ENCODE measurements at places on chromosomes 11 and 22.

DNA sequence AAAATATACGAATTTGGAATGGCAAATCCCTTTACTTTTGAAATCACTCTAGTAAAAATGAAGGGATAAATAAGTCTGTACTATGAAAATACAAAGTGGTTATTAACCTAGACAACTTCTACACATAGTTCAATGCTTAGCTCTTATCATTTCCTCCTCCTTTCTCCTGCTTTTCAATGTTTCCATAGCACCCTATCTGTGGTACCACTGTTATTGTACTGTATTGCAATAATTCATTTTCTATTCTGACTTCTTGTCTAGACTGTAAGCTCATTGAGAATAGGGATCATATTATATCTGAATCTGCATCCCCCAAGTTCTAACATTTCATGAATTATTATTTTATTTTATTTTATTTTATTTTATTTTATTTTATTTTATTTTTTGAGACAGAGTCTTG, 251.4 kb downstream of the TTC28 start:
- no peak for DNase-seq

GRCh38 chr22:21940521-21940920, 12.1 kb downstream of the PPM1F start:
- no peak for DNase-seq

DNA sequence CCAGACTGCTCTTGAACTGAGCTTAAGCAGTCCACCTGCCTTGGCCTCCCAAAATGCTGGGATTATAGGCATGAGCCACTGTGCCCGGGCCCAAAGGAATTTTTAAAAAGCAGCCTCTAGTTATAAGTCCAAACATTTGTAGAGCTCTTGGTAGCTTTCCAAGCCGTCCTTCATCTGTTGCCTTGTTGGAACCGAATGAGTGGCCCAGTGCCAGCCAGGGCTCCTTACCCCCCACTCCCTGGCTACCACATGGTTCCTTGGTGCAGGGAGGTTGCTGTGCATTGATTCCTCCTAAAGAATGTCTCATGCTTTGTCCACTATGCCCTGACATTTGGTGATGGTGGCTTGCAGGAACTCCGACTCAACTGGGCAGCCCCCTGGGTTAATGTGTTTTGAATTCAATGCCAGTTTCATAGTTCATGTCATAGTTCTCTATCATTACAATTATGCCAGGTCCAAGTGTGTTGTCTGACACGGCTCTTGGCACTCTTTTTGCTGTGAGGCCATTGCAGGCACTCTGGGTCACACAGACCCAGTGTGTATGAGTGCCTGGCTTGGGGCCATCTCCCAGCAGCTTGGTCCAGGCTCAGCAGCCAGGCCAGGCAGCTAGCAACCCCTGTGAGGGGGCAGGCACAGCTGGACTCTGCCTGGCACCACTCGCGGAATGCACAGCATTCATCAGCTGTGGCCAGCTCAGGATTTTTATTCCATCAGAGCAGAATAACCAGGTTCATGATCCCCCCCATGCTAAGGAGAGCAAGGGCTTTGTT, 13.3 kb upstream of the MICALL1 start:
- no peak for DNase-seq

DNA sequence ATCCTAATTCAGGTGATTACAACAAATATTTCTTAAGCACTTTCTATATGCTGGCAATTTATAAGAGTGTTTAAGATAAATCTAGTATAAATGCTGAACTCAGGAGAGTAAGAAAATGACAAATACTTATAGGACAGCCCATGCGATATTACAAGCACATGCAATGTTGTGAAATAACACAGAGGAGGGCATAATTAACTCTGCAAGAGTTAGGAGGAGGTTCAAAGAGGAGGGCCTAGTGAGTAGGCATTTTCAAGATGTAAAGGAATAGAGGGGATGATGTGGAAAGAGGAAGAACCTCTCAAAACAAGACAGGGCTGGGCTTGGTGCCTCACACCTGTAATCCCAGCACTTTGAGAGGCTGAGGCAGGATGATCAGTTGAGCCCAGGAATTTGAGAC, 37.1 kb upstream of the IL17RA start:
- no peak for DNase-seq

DNA sequence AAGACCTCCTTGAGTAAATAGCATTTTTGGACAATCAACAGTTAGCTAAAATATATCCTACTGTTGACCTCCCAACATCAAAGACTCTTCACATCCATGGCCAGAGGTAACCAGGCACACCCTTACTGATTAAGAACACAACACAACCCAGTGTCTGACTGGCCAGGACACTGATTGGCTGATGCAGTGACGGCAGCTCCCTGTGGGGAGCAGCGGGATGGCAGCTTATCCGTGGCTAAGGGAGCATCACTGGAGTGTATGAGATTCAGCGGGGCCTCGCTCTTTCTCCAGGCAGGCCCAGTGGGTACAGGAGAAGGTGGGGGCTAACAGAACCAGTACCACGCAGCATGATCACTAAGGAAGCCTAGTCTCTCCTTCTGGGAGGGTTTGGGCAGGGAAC, 10.3 kb upstream of the IL2RB start:
- DNase-seq: no peak

GRCh38 chr11:60955571-60955970, 3.6 kb upstream of the SLC15A3 start:
- DNase-seq: peak; percentile 68

GRCh38 chr11:127074151-127074761, 73.7 kb upstream of the KIRREL3 start:
- DNase-seq: peak; percentile 83

GRCh38 chr11:29676993-29677392, 339.8 kb downstream of the KCNA4 start:
- no peak for DNase-seq

GRCh38 chr22:26592421-26592891, 2.5 kb upstream of the TPST2 start:
- DNase-seq: peak; percentile 89

- no peak for DNase-seq
These were observed 86.0 kb downstream of the PKNOX2 start for GRCh38 chr11:125250318-125251213.

- DNase-seq: no peak
These were observed 434.7 kb downstream of the BRD1 start for GRCh38 chr22:49392841-49393510.

DNA sequence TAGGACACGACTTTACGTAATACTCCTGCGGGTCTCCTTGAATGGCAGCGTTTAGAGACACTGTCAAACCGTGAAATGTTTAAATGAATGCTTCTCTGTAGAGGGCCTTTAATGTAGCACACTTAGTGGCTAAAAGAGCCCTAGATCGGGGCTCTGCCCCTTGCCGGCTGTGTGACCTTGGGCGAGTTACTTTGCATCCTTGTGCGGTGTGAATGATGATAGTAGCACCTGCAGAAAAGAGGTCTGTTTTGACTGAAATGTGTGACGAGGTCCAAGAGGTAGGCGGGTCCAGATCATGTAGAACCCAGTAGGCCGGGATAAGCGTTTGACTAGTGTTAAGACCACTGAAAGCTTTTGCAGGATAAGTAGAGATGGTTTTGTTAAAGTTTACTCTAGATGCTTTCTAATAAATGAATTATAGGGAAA, 866 bp downstream of the MED17 start:
- no peak for DNase-seq

- DNase-seq: no peak
These were observed 10.0 kb upstream of the FAM83F start for GRCh38 chr22:39984746-39985145.

DNA sequence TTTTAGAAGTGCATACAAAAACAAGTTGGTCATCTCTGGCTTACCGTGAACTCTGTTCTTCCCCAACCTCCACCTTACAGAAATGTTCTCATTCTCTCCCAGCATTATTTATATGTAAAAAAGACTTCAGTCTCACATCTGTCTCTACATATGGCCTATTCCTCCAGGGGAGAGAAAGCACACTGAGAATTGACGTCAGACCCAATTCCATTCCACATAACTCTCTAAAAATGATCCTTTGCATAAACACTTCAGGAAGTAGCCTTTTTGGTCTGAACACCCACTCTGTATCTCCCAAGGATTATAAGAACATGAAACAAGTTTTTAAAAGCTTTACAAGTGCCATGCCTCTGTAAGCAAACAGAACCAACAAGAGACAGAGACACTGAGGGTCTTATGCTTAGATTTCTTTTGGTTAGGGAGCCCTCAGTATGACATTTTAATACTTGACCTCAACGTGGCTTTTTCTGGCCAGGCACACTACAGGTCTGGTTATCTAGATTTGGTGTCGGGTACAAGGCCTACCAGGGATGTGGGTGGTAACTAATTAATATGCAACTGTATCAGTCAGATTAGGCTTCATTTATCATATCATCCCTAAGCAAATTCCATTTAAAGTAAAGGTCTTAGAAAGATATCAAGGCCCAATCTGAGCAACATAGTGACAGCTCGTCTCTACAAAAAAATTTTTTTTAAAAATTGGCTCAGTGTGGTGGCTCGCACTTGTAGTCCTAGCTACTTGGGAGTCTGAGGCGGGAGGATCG, 48.5 kb upstream of the PPP2R1B start:
- no peak for DNase-seq

DNA sequence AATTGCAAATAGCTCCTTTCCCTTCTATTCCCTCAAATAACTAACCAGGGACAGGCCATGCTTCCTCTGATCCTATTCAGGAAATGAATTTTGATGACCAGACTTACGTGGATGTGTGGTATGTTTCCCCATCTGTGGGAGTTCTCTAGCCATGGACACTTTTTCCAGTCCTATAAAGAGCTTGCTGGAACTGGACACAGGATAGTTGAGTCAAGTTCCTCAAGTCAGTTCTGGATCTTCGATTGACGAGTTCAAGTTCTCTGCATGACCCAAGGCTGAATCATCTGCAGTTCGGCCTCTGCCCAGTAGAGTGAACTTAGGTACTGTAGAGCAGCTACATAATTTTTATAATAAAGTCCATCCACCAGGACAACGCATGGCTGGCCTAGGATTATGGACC, 52.7 kb upstream of the CCND1 start:
- no peak for DNase-seq

GRCh38 chr11:121964591-121964990, 151.4 kb downstream of the BLID start:
- no peak for DNase-seq

- no peak for DNase-seq
These were observed 18.9 kb downstream of the BCR start for GRCh38 chr22:23199159-23199558.

DNA sequence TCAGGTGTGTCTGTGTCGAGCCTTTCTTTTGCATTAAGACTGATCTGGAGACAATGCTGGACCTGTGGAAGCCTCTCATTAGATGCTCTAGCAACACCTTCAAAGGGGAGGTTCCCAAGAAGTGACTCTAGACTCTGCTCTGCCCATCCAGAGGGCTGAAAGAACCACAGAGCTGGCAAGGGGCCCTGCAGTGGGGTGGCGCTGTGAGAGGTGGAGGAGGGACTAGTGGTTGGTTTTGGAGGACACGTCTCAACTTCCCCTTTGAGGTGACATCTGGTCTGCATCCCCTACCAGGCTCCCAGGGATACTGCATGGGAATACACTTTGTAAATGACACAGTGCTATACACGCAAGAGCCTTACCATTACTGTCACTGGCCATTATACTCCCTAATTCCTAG, 34.2 kb upstream of the SYT13 start:
- no peak for DNase-seq

DNA sequence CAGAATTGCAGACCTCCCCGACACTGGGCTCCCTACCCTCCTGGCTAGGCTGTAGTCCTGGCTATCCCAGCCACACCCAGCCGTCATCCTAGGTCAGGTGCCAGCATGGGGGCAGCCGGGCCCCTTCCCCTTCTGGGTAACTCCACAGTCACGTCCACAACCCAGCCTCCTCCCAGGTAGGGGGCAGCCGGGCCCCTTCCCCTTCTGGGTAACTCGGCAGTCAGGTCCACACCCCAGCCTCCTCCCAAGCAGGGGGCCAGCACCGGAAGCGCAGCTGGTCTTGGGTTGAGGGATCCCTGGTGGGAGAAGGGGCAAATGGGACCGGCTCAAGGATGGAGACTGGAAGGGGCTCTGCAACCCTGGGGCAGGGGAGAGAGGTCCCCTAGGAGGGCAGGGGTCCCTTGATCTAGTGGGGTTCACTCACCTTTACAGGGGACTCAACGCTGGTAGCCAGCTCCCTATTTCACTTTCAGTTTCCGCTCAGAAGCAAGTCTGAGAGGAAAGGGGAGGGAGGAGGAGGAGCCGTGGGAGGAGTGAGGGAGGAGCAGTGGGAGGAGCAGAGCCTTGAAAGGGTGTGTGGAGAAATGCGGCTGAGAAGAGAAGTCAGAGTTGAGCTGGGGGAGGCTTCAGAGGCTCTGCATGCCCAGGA, at the start of gene TRIM21:
TSS of gene TRIM21 (minus strand) at position 494 of the 649 bp plus-strand sequence. CDS start 3,293 bp downstream, outside the sequence.
- peak; percentile 84 for DNase-seq

GRCh38 chr22:25797498-25798290, 55.7 kb downstream of the MYO18B start:
- DNase-seq: no peak

DNA sequence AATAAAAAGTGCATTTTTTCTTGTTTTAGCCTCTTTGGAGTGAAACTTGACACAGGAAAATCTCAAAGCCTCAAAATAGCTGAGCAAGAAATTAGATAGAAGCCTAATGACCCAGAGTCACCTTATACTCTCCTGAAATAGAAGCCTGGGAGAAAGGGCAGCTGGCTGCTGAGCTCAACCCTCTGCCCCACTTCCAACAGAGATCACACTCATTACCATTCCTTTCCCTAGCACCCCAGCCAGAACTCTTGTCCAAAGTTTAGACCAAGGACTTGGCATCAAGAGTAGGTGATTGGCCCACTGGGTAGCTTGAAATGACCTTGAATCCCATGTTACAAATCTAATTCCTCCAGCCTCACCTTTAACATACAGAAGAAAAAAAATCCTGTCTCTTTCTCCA, 62.7 kb upstream of the AMOTL1 start:
- no peak for DNase-seq

DNA sequence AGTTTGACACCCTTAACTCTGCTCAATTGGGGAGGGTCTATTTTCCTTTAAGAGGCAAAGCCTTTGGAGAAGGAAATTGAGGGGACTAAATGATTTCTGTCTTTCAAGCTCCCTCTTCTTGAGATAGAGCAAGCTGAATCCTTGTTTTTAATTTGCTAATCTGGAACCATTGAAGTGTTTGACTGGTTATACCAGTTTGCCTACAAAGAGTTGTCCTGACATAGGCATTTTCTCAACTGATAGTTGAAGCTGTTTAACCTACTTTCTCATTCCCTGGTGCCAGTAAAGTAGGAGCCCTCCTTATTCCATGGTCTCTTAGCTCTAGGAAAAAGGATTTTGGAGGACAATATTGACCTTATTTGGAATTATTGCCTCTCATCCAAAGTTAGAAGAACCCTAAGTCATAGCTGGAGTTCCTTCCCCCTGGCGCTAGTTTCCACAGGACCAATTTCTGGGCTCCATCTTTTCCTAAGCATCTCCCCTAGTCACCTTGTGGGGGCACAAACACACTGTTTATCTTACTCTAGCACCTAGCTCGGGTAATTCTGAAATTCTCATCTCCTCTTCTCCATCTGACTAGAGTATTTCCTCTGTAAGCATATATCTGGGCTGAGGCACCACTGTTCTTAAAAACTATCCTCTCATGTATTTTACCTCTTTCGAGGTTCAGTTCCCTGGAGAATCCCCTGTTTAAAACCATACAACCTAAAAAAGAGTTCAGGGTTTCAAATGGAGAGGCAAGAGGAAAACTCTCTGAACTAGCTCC, 7.4 kb downstream of the ZDHHC5 start:
- DNase-seq: no peak

Measured in RPMI8226 (cell line).